Fibroblast of skin of back (primary cell): ENCODE measurements at places on chromosomes 3 and 15.

DNA sequence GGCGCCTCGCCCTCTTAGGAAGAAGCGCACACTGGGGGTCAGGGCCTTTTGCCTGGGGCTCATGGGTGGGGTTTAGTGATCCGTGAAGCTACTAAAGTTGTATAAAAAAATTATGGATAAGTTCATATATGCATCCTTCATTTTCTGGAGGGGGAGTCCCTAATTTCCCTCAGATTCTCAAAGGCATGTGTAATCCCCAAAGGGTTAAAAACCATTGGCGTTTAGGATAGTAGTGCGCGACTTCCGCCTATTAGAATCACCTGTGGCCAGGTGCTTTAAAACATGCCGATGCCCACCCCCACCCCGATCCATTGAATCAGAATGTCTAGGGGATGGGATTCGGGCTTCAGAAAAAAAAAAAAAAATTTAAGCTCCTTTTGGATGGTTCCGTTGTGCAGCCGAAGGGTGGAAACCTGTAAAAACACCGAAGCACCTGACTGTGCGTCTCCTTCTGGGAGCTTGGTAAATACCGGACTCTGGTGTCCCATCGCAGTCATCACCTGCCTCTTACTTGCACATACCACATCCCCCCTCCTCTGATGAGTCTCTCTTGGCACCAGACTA lies 570 bp downstream of the APH1B start:
- DNase-seq = no peak

DNA sequence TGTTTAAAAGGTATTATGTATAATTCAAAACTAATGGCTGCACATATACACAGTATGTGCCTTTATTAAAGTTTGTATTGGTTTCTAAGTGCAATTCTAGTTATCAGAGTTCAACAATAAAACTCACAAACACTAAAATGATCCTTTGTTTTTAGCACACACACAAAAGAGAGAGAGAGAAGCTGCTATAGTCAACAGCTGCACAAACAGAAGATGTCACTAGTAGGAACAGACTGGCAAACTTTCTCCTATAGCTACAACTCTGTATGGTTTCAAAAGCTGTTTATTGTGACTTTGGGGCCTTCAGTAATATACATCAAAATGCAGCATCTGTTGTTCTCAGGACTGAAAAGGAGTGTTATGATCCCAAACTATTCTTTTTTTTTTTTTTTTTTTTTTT lies 6.1 kb downstream of the SECISBP2L start:
- no peak for DNase-seq

DNA sequence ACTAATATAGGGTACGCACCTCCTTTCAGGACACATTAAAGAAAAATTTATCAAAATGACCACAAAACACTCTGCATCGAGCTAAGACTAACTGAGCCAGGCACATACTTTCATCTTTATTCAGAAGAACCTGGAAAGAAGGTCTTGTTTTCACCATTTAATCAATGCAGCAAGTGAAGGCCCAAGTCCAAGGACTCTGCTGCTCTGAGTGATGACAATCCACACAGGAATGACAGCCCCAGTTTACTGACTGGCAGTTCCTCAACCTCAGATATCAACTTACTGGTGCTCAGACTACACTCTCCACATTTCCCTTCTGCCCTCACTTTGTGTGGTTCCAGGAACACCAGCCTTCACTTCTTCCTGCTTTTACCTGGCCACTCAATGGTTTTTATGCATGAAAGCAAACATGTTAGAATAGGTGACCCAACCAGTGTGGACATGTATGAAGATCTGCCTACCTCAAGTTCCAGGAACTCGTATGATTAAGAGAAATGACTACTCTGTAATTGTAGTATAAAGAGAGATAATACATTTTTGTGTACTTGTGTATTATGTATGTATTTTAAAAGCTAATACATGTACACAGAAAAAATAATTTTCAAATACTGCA lies 29.1 kb upstream of the RASA2 start:
- DNase-seq = peak; percentile 54

DNA sequence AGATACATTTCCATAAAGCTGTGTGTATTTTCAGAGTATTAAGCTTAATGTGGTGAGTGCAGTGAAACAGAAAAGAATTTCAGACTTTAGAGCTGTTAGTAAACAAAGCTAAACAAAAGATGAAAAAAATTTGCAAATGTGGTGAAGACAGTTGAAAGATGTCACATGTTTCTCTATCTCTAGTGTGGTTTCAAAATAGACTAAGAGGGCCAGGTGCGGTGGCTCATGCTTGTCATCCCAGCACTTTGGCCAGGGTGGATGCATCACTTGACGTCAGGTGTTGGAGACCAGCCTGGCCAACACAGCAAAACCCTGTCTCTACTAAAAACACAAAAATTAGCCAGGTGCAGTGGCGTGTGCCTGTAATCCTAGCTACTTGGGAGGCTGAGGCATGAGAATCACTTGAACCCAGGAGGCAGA lies 466.0 kb upstream of the NR2F2 start:
- no peak for DNase-seq

DNA sequence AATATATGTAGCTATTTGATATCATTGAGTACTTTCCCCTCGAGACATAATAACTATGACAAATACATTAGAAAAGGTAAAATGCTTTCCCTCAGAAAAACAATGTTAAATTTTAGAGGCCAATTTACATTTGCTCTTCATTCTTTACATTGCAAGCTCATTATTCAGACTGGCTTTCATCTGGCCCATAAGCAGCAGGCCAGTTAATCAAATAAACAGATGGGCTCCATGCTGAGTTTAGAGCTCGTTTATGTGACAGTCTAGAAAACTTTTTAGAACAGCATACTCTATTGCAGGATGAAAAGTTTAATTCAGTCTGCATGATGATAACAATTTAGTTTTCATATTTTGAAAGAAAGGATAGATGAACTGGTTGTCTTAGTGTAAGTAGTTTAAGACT lies 150.6 kb downstream of the DUT start:
- peak; percentile 42 for DNase-seq

DNA sequence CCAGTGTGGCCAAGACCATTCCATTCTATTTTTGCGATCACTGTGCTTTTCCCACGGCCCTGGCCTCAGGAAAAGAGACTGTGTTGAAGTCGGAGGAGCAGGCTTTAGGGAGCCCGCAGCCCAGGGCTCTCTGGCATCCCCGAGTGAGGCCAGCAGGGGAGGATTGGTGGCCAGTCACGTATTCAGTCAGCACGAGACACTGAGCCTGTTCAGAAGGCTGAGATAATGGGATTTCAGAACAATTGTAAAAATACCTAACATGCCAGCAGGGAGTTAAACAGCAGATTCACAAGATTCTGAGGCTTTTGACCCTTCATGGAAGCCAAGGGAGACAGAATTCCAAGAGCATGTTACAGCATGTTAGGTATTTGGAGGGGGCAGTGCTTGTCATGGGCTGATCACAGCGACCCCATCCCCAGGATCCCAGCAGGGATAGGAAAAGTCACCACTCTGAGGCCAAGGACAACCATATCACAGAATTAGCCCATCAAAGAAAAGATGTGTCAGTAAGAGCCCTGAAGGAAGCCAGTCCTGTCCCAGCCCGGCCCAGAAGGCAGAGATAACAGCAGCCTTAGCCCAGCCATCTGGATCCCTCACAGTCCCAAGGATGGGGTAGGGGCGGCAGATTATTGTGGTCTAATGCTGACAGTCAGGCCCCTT lies 40.6 kb downstream of the AMOTL2 start:
- peak; percentile 98 for DNase-seq

GRCh38 chr3:98628317-98628716 lies 34.9 kb upstream of the CPOX start:
- no peak for DNase-seq

GRCh38 chr3:10253731-10254130 lies 5.5 kb downstream of the TATDN2 start:
- DNase-seq = no peak

DNA sequence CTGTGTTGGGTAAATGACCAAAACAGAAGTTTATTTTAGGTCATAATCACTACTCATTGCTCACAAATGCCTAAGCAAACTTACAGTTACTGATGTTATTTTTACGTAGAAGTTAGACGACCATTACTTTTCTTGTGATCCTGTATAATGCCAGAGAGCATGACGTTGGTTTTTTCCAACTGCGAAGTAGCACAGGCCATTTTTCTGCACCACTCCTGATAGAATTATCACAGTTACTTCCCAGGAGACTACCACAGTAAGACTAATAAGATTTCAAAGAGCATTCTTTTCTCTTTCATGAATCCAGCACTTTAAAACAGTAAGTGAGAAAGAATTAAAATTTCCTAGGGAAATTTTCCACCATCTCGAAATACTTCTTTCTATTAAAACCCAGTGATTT lies 19.8 kb downstream of the CD200 start:
- no peak for DNase-seq

- peak; percentile 69 for DNase-seq
These were observed 513.7 kb downstream of the FOXP1 start for GRCh38 chr3:71069797-71070196.

- DNase-seq = no peak
These were observed 60.9 kb downstream of the MORC1 start for GRCh38 chr3:109057056-109057455.

DNA sequence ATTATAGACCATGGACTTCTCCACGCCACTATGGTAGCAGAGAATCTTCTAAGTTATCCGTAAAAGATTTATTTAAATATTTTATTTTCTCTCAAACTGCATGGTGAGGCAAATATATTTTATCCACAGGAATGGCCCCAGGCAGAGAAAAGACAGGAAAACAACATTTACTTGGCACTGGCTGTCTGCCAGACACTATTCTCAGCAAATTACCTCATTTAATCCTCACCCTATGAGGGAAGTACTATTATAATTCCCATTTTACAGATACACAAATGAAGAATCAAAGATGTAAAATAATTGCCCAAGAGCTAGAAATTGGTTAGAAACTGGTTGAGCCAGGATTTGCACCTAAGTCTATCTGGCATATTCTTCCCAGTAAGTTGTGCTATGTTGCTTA lies 361.4 kb upstream of the IL12A start:
- DNase-seq = no peak

DNA sequence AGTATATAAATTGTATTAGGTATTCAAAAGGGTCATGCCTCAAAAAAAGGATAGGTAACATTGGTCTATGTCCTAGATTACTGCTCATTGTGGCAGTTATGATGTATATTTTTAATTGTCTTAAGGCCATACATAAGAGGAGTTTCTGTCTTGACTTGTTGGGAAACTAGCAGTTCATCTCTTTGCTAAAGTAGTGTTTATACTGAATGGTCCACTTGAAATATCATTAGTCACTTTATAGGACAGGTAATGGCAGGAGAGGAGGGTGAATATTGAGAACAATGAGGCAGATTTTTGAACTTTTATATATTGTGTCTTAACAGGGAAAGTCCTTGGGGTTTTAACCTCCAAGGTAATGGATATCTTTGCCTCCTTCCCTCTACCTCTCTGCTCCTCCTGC lies 58.4 kb downstream of the TP63 start:
- DNase-seq = no peak

DNA sequence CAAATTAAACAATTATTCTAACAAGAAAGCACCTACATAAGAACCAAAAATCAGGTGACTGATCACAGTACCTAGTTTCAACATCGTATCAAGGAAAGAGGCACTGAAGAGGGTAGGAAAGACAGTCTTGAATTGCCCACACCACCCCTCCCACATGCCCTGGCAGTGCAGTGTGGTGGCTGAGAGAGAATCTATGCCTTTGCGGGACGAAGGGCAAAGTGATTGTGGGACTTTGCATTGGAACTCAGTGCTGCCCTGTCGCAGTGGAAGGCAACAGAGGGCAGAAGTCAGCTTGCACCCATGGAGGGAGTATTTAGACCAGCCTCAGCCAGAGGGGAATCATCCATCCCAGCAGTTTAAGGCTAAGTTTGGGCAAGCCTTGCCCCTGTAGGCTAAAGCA lies 24.5 kb downstream of the NEDD4 start:
- no peak for DNase-seq

DNA sequence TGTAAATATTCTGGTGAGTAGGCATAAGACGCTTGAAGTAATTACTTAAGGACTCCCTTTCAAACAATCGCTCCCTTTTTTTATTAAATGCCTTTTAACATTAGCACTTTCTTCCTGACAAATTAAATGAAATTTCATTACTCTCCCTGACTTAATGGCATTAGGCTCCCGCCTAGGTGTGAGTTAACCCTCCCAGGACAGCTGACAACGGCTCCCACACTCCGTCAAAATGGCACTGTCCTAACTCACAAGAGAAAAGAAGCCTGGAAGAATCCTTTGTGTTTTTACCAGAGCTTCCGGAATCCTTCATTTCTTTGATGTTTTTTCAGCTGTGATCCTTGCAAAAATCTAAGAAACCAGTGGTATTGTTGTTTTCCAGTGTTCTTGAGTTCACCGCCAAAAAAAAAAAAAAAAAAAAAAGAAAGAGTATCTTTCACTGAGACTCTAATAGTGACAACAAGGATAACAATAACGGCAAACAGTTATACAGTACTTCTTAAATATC lies 861.0 kb upstream of the NR2F2 start:
- no peak for DNase-seq

GRCh38 chr3:16461463-16462245 lies 51.8 kb downstream of the RFTN1 start:
- DNase-seq = no peak

- no peak for DNase-seq
These were observed 110.0 kb downstream of the KCNAB1 start for GRCh38 chr3:156230278-156230900.

- DNase-seq = peak; percentile 30
These were observed 14.1 kb downstream of the SLCO3A1 start for GRCh38 chr15:91867581-91868026.

DNA sequence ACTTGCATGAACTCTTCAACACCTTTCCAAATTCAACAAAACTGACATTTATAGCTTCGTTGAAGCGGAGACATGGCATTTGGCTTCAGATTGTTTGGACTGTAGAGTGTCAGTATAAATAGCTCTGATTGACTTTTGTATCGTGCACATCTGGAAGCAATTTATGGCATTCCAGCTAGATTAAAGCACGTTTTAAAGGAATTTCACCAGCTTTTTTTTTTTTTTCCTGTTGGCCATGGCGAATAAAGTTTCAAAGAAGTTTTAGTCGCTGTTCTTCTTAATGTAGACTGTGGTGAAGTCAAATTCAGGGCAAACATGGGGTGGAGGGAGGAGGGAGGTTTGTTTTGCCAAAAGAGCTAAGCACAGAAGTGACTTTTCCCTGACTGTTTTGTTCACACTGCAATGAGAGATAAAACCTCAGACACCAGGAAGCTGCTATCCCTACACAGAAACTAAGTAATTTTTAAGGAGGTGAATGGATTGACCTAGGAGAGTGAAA lies 391.0 kb upstream of the RARB start:
- peak; percentile 93 for DNase-seq

- DNase-seq = peak; percentile 15
These were observed 251.1 kb downstream of the TJP1 start for GRCh38 chr15:29570948-29571791.

DNA sequence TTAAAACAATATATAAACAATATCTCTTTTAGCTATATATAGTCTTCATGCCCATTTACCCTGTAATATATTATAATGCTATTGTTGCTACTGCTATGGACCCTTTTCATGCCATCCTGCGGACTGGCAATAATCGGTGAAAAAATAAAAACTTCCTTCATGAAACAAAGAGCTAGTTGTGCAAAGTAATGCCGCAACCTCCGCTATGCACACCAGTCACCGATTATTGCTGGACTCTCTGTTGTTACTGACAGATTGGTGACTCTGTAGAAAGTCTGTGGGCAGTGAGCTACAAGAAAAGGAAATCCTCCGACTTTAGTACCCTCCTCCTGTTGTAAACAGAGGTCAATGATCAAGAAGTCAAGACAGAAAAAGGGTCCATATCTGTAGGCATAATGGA lies 17.9 kb upstream of the ICE2 start:
- no peak for DNase-seq
